Epithelial cell of prostate (primary cell): ENCODE measurements at places on chromosomes 6 and 20.

- no peak for DNase-seq
These were observed 117.8 kb downstream of the RTN4IP1 start for GRCh38 chr6:106511288-106512047.

DNA sequence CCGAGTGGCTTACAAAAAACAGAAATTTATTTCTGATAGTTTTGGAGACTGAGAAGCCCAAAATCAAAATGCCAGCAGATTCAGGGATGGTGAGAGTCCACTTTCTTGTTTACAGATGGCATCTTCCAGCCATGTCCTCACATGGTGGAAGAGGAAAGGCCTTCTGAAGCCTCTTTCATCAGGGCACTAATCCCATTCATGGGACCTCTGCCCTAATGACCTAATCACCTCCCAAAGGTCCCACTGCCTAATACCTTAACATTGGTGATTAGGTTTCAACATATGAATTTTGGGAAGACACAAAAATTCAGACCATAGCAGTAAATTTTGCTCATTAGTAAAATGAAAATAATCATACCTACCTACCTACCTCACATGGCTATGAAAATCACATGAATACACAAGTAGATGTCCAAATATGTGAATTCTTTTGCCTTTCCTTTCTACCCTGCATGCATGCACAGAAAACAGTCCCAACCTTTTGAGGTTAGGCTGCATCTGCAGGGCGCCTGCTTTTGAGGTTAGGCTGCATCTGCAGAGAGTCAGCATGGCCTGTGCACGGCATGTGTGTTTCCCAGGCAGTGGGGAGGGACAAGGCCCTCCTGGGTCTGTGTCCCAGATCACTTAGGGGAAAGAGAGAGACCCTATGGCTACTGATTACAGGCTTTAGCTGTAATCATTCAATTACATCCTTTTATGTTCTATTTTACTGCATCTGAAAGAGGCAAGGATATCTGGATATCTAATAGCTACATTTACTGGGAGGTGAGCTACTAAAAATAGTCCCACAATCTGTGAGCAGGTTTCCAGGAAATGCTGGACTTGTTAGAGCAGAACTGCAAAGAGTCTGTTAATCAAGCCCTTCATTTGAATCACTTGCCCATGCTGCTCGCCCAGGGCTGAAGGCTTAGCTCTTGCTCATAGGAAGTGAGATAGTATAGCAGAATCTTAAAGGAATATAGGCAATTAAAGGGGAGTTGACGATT lies 497.7 kb upstream of the MARCKS start:
- peak; percentile 67 for DNase-seq

- DNase-seq: no peak
These were observed 683.4 kb downstream of the RNF144B start for GRCh38 chr6:19070520-19070919.

DNA sequence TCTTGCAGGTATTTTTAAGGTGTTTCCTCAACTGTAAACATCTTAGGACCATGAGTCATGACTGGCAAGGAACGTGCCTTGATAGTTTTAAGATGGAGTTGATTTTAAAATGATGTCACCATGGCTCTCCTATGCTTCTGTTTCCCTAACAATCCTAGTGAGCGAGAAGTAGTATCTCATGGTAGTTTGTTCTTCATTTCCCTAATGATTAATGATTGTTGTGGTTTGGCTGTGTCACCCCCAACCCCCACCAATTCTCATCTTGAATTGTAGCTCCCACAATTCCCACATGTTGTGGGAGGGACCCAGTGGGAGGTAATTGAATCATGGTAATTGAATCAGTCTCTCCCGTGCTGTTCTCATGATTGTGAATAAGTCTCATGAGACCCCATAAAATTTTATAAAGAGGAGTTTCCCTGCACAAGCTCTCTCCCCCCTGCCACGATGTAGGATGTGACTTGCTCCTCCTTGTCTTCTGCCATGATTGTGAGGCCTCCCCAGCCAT lies 16.8 kb upstream of the BNIP5 start:
- peak; percentile 51 for DNase-seq

GRCh38 chr6:121158438-121158837 lies 175.8 kb downstream of the TBC1D32 start:
- DNase-seq: no peak

DNA sequence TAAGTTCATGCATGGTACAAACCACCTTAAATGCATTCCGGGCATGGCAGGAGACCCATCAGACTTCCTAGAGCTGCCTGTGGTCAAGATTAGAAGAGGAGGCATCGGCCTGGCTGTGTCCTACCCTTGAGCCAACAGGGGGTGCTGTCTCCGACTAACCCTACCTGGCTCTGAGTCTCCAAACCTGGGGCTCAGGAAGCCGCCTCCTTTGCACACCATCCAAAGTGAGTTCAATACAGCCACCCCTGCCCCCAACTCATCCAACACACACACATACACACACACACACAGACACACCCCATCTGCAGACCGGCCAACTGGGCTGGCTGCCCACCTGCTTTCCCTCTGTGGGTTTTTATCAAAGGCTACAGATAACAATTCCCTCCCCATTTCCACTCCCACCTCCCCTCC lies 77.0 kb downstream of the JPH2 start:
- no peak for DNase-seq

- DNase-seq: no peak
These were observed 615.4 kb downstream of the MAFB start for GRCh38 chr20:40073535-40074111.

DNA sequence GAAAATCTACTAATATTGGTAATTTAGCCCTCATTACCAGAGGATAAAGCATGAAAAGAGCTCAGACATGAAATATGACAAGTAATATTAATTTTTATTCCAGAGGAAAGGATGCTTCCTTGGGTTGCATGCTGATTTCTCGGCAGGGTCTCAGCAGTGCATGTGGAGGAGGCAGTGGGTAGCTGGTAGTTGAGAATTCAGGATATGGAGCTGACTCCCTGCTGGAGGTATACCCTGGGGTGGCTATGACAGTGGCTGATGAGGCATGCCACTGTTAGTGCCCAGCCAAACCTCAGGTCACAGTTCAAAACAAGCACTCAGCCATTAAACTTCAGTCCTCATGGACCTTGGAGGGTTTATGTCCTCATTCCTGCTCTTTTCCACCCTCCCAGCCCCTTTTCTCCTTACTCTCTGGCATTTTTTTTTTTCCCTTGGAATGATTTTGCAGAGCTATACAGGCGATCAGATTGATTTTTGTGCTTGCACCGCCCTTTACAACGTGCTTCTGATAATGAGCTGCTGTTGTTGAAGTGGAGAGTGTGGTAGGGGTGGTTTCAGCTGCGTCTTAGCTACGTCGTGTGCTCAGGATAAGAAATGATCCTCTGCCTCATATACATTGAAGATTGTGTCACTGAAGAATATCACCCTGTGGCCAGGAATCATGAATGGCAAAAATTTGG lies 761.9 kb upstream of the MMS22L start:
- no peak for DNase-seq

DNA sequence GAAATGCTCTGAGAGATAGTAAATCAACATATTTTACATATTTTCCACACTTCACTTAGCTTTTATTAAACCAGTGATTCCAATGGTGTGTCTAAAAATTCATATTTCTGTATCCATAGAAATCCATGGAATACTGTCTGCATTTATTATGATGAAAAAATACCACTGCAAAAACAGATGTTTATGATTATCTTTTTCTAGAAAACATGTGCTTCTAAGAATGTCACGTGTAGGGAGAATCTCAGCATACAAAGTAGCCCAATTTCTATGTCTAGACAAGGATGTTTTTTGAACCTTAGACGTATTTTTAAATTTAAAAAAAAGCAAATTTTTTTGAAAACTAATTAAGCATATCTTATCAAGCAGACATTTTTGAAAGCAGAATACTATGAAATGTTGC lies 622.4 kb downstream of the TENT5A start:
- no peak for DNase-seq
